Eye (tissue), 1 donor: ENCODE measurements at places on chromosomes 4 and X.

DNA sequence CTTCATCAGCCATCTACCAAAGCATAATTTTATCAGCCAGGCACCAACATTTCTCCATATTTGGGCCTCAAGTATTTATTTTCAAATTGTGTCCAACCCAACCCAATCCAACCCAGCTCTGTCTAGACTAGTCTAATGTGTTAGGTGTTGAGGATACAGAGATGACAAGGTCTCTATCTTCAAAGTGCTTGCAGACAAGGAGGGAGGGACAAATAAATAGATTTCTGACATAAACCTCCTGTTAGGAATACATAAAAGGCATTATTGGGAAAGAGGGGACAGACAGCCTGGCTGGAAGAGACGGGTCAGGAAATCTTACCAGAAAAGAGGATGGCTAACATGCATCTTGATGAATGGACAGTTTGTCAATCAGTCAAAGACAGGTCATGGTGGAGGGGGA lies 115.4 kb upstream of the RPS6KA3 start:
- no peak for DNase-seq

DNA sequence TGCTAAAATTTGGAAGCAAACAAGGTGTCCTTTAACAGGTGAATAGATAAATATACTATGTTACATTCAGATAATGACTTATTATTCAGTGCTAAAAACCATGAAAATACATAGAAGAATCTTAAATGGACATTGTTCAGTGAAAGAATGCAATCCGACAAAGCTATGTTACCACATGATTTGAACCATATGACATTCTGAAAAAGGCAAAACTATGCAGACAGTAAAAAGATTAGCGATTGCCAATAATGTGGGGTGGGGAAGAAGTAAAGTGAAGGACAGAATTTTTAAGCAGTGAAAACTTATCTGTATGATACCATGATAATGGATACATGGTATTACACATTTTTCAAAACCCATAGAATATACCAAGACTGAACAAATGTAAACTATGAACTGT lies 926.9 kb downstream of the FAT4 start:
- no peak for DNase-seq

DNA sequence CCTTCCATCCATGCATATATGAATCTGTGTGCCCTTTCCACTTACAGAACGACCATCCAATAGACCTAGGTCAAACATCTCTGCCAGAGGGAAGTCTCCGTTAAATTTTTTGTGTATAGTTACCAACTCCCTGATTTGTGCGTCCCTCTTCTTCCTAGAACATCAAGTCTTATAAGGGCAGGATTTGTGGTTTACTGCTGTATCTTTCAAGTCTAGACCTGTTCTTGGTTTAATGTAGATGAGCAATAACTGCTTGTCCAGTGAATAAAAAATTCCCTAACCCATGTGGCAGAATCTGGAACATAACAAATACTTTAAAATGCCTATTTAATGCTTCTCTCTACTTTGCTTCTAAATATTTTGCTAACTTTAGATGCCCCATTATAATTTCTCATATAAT lies 988.8 kb downstream of the RAPGEF2 start:
- DNase-seq = no peak

- DNase-seq = no peak
Observed at GRCh38 chrX:117010243-117010642, 547.5 kb upstream of the CT83 start.

GRCh38 chr4:4968161-4968725 lies 51.0 kb downstream of the CYTL1 start:
- no peak for DNase-seq

DNA sequence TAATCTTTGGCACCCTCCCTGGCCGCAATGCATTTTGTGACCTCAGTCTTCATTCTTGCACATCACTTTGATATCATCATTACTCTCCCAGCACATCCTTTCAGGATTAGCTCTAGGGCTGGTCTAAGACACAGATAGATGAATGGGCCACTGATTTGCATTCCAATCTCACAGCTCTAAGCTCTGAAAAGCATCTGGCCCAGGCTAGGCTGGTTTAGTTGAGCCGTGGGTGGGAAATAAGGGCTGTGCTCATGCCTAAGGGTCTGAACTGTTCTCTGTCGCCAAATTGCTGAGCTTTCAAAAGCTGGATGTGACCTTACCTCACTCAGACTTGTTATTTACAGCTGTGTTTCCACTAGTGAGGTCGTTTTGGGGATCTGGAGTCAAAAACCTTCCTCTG lies 30.0 kb upstream of the SLC9A7 start:
- no peak for DNase-seq

GRCh38 chr4:165874072-165874790 lies 1.2 kb downstream of the TLL1 start:
- peak; percentile 74 for DNase-seq

GRCh38 chrX:136321532-136321931 lies 20.8 kb downstream of the ADGRG4 start:
- DNase-seq = no peak

- DNase-seq = no peak
Observed at GRCh38 chr4:140234697-140235060, 80.7 kb upstream of the MAML3 start.

DNA sequence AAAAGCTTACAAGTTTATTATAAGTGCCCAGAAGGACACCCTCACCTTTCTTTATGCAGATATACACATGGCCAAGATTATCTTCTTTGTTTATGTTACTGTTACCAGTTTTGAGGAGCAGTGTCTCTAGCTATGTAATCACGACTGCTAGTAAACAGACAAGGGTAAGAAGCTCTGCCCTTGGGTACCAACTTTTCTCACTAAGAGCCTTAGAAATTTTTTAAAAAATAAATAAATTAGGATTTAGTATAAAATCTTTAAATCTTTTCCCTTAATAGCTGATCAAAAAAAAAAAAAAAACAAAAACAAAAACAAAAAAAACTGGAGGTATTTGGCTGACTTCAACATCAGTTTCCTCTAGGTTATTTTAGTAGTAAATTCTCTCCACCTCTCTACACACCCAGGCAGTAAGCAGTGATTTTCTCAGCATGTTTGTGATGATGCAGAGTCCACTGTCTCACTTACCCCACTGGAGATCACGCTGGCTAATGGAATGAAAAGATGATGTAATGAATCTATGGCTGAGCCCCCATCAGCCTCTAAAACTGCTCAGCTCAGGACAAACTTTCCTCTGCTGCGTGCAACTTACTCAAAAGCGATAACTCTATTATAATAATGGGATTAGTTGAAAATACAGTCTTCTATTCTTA lies 125.9 kb downstream of the FRYL start:
- DNase-seq = peak; percentile 25

GRCh38 chr4:115293093-115293462 lies 179.7 kb upstream of the NDST4 start:
- DNase-seq = no peak

GRCh38 chr4:40840255-40840984 lies 90.7 kb downstream of the NSUN7 start:
- no peak for DNase-seq

DNA sequence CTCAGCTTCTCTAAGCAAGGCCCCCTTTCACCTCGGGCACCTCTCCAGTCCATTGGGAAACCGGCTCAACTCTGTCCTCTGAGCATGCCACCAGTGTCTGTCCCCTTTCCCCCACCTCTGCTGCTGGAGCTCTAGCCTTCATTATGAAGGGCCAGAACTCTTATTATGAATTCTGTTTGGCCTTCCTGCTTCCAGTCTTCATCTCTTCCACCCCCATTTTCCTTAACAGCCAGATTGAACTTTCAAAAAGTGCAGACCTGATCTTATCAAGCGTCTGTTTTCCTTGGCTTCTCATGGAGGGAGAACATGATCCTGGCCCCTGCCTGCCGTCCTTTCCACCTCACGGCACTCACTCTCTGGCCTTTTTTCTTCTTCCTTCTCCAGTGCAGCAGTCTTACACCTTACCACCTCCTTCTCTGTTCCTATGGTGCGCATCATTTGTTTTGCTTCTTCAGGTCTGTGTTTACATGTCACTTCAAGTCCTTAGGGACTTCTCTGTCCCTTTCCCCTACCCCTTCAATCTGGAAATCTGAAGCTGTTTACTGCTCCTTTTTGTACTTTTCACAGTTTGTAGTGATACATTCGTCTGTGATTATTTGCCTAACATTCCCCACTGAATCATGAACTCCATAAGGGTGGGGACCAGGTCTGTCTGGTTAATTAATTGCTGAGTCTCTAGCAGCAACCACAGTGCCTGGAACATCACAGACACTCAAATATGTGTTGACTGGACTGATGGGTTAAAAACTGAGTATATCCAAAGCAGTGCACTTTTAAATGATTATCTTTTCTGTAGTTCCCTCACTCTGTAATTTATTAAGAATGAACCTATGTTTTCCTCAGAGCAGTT lies 55.8 kb downstream of the FNIP2 start:
- DNase-seq = peak; percentile 26

GRCh38 chrX:123190096-123190495 lies 6.0 kb downstream of the GRIA3 start:
- DNase-seq = peak; percentile 2

- no peak for DNase-seq
Observed at GRCh38 chr4:52638717-52639116, 20.4 kb downstream of the USP46 start.

GRCh38 chr4:138308356-138308755 lies 66.2 kb upstream of the SLC7A11 start:
- no peak for DNase-seq

- peak; percentile 68 for DNase-seq
Observed at GRCh38 chr4:186104114-186104889, at the start of gene FAM149A. TSS of gene FAM149A (plus strand) at chr4:186104704.

DNA sequence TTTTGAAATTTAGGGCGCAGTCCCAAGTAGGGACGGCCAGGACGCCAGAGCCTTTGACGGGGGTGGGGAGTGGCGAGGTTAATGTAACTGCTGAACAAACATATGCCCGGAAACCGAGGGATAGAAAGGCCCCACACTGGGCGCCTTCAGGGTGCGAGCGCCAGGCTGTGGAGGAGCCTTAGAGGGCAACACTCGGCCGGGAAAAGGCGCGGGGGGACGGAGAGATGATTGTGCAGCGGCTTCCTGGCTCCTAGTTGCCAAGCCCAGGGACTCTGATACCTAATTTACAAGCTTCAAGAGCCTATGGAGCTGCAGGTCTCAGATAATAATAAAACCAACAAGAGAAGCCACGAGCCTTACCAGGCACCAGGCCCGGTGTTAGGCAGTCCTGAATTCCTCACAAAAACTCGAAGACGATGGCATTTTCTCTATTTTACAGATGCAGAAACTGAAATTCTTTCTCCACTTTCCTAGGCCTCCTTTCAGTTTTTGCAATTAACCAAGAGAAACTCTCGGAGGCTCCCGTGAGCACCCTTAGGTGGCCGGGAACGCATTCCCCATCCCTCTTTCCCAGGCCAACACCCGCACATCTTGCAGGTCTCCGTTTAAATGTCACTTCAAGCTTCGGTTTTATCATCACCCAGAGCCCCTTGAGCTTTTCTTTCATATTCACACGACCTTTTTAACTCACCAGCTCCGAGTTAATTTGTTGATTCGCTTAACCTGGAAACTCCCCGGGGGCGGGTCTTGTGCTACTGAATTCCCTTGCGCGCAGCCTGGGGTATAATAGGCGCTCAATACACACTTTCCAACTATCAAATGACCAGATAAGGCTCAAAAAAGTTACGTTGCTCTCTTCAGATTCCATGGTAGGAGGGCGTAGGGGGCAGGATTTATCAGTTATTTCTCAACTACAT lies 6.4 kb upstream of the GSX2 start:
- peak; percentile 60 for DNase-seq

DNA sequence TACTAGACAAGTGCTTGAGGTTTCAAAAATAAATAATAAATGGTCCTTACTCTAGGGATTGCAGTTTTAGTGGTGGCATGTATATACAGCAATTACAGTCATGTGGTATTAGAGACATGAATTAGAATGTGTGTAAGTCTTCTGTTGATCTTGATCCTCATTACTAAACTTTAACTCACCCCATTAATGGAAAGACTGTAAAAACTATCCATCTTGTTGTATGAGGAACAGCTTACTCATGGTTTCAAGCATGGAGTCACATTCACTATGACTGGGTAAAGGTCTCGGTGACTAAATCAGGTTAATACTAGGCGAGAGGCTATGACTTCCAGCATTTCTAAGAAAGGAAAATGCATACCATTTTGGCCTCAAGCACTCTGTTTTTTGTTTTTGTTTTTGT lies 107.0 kb upstream of the HPGD start:
- no peak for DNase-seq

GRCh38 chr4:5238173-5238572 lies 186.9 kb downstream of the STK32B start:
- no peak for DNase-seq

DNA sequence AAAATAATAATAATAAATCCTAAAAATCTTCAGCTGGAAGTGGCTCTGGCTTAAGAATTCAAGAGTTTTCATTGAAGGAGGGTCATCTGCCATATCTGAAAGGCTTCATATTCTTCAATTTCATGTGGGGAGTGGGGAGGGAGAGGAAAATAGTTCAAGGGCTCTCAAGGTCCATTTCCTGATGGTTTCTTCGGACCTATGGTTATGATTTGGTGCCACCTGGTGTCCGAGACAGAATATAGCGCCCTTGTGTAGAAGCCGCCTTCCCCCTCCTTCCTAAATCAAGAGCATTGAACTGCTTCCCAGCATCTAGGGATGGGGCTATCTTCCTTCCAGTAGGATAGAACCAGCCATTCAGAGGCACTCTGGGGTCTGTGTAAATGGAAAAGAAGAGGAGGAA lies 34.3 kb downstream of the NLGN3 start:
- DNase-seq = peak; percentile 82

DNA sequence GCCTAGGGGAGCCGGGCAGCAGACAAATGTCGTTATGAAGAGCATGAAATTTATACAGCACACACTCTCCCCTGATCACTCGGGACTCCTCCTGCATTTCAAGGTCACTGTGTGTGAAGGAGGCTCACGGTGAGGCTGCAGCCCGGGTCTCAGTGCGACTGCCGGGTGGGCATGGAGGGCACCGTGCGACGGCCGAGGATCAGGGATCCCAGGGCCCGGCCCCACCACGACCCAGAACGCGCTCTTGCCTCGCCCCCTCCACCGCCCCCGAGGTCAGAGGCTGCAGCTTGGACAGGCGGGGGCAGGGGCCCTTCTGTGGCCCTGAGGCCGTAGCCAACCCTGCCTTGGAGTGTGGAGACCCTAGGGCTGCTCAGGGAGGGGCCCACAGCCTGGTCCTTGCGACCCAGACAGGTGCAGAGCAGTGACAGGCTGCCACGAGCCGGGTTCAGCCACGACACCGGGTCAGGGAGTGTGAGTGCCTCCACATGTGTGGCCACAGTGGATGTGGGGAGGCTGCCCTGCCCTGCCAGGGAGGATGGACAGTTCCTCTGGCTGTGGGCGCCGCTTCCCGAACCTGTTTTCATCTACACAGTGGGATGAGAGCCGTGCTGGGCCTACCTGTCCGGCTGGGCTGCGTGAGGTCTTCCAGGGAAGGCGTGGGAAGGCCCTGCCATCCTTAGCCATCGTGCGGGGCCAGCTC lies 89.3 kb upstream of the NKX1-1 start:
- DNase-seq = no peak

DNA sequence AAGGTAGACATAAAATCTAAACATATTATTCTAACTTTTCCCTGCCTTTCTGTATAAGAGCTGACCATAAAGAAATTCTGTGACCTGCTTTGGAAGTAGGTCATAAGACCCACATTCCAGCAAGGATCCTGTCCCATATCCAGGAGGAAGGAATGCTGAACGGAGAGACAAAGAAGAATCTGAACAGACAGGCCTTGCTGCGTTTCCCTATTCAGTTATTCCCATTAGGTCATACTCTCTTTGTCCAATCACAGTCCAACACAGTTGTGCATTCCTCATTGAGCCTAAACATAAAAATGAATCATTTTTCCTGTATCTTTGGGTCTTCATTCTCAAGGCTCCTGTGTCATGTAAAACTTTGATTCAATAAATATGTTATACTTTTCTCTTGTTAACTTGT lies 287.6 kb upstream of the TAPT1 start:
- no peak for DNase-seq
